Stimulated activated CD4-positive, alpha-beta T cell treated with anti-CD3 and anti-CD28 coated beads, Interleukin-15, amount 100 ng/mL, for 24 hours (primary cell): ENCODE measurements at places on chromosomes 11 and 22.

GRCh38 chr11:12735262-12735661 is 61.0 kb downstream of the TEAD1 start:
- no peak for DNase-seq

DNA sequence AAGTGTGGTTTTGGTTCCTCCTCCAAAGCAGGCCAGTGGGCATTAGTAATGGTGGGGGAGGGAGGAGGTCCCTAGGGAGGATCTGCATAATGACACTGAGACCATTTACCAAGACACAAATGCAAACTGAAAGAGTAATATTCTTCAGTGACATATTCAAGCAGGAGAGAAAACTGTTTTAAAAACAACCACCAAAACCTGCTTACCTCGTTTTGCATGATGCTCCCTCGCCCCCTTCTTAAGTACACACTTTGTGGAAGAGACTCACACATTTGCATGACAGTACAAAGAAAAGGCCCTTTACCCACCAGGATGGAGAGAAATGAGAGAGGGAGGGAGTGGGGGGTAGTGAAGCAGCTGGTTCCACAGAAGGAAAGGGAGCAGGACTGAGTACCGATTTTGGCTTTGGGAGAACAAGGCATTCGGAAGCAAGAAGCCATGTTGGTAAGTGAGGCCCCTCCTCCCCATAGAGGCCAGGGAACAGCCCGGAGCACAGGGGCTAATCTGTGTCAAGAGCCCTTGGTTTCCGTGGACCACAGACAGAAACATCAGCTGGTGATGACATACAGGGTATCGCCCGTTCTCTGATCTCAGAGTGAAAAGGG is 13.0 kb upstream of the OPCML start:
- DNase-seq = no peak

GRCh38 chr11:20854215-20854955 is 185.0 kb downstream of the NELL1 start:
- no peak for DNase-seq

DNA sequence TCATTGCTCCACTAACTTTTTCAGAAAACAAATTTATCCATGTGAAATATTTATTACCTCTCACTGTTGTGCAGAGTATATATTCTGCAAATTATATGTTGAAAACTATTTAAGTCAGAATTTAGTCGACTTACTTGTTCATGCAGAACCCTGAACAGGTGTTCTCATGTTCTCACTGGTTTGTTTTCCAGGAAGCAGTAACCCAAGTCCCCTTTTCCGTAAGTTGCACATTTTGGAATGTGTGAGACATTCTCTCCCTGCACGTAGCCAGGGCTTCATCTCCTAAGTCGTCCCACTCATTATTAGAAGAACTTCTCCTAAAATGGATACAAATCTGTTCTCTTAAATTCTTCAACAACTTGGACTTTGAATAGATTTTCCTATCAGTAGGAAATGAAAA is 524.9 kb downstream of the CNTN5 start:
- DNase-seq = no peak

GRCh38 chr11:1573077-1573902 is 1.2 kb upstream of the DUSP8 start:
- peak; percentile 46 for DNase-seq

DNA sequence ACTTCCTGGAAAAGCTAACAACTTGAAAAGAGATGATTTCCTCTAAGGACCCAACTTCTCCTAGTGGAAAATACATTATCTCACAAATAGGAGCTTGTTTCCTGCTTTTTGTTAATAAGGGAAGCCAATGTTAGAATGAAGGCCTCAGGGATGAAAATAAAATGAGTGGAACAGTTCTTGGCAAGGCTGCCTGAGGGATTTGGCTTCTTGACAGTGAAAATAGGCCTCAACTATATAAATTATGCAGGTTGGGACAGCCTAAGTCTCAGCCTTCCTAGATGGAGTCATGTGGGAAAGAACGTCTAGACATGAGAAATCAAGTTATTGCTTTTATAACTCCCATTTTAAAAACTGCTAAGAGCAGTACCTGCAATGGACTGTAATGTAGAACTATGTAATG is 92.8 kb upstream of the FIBIN start:
- no peak for DNase-seq

DNA sequence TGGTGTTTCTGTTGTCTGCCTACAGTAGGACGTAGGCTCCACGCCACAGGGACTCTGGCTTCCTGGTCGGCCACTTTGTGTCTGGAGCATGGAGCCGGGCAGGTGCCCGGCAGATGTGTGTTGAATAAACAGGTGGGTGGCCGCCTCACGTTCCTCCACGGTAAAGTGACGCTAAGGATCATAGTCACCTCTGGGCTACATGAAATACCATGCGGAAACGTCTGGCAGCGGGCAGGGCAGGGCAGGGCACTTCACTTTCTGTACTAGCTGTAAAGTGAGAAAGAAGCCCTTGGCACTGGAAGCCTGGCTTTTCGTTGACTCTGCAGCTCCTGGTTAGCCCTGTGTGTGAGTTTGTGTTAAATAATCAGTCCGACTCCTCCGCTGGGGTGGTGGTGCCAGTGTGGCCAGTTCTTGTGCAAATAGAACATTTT is 52.4 kb downstream of the MCM5 start:
- DNase-seq = no peak

- no peak for DNase-seq
Measured at GRCh38 chr11:10487002-10487647, 32.1 kb downstream of the AMPD3 start.

GRCh38 chr11:1549338-1550330 is 22.4 kb downstream of the DUSP8 start:
- DNase-seq = no peak

- no peak for DNase-seq
Measured at GRCh38 chr11:65439331-65440181, 17.0 kb downstream of the NEAT1 start.

GRCh38 chr22:41745968-41746367 is 46.7 kb downstream of the MEI1 start:
- DNase-seq = no peak

- DNase-seq = no peak
Measured at GRCh38 chr11:124514131-124514530, 29.3 kb downstream of the OR8B12 start.

DNA sequence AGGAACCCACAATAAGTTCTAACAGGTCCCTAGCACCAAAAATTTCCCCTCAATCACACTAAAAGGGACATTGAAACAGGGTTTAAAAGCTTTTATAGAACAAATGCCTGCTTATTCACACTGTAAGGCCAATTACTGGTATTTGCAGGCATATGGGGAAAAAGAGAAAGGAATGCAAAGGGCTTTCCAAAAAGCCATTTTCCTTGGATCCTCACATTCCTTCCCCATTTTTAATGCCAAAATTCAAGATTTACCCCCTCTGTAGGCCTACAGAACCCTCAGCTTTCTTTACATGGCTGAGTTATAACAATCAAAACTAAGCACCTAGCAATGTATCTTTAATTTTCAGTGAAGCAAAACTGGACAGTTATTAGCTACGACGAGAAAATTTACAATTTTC is 102.0 kb downstream of the SBF2 start:
- DNase-seq = no peak

- no peak for DNase-seq
Measured at GRCh38 chr11:75691804-75692203, 23.0 kb upstream of the MAP6 start.

- DNase-seq = no peak
Measured at GRCh38 chr22:32339190-32340012, 18.3 kb upstream of the RFPL3 start.

DNA sequence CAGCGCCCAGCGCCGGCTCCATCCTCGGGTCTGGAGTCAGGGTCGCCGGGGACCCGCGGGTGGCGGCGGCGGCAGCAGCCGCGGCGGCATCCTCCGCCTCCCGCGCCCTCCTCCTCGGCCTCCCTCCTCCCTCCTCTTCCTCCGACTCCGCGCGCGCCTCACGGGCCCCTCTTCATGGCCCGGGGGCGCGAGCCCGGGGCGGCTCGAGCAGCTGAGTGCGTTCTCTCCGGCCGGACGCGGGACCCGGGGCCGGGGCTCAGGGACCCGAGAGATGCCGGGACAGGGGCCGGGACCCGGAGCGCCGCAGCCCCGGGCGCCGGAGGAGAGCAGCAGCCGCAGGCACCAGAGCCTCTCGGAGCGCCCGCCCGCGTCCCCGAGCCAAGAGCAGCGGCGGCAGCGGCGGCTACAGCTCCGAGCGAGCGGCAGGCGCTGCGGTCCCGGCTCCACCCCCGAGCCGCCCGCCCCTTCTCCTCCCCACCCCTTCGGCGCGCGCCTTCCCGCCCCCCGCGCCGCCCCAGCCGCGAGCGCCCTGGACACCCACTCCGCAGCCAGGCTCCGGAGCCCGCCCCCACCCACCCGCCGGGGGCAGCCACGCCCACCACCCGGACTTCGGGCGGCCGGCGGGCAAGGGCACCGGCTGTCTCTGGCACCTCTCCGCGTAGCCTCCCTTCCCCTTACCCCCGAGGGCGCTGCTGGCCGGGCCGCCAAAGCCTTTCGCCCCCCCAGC is at the start of gene CHST1:
TSS of gene CHST1 (minus strand) at position 417 of the 727 bp plus-strand sequence. CDS start 14,699 bp downstream, outside the sequence.
- peak; percentile 54 for DNase-seq

DNA sequence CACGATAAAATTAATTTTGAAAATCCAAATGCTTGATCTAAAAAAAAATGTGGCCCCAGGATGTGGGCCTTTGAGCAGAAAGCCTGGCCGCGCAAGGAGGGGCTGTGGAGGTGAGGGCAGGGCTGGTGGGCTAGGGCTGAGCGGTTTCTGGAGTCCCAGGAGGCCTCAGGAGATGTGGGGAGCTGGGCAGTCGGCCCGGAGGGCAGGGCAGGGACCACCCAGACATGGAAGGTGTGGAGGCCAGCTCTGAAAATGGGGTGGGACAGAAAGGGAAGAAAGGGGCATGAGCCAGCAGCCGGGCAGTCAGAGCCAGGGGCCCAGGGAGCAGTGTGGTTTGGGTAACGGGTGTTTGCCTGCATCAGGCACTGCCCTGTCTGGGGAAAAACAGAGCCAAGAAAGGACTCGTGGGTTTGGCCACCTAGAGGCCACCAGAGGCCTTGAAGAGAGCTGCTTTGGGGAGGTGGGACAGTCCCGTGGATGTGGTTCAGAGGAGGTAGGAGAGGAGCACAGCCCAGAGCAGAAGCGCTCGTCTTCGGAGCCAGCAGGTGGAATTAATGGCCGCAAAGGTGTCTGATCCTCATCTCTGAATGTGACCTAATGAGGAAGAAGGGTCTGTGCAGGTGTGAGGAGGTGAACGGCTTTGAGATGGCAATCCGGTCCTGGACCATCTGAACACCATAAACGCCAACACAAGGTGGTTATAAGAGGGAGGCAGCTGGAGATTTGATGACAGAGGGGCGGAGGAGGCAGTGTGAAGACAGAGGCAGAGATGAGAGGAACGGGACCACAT is 50.2 kb downstream of the IGF2 start:
- no peak for DNase-seq

DNA sequence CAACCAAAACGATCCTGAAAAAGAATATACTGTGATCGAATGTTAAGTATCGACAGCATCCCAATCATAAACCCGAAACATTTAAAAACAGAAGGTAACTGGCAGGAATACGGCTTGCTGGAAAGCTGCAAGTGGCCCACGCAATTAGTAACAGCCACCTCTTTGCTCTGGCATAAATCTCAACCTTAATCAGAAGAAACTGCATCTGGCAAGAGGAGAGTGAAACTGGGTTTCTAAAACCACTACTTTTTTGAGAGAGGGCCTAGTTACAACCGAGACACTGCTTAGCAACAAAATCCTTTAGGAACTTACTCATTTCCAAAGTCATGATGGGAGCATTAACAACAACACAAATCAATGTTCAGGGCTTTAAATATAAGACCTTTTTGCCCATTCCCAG is 7.9 kb downstream of the NCAPD3 start:
- DNase-seq = no peak

DNA sequence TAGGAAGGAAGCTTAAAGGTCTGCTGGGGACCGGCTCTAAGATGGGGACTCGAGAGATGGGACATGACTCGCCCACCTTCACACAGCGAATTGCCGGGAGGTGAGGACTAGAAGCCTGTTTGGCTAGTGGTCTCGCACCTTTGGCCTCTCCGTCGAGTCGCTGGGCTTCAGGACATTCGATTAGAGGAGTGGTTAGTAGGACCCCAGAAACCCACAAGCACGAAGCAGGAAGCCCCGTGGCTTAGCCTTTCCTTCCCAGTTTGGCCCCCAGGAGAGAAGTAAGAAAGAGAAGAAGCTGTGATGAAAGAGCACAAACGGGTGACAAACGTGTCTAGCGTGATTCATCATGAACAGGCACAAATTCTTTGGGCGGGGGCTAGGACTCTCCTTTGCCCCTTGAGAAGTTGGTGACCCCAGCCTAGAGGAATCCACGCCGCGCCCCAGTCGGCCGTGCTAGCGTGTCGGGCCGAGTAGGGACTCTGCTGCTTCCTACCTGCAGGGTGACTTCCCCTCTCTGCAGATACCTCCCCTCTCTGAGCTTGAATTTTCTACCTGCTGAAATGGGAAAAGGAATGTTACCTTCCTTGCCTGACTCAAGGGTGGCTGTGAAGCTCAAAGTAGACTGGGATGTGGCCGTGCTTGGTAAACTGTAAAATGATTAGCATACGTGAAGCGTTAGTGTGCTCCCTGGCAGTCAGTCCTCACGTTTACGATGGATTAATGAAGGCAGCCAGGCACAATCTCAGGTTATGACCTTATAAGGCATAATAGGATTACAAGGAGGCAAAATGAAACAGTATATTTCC is 1.1 kb upstream of the ADM start:
- DNase-seq = peak; percentile 37

GRCh38 chr11:119107538-119108145 is 498 bp downstream of the C2CD2L start:
- DNase-seq = peak; percentile 28

GRCh38 chr11:124463990-124464389 is 18.5 kb upstream of the OR8B8 start:
- no peak for DNase-seq

- DNase-seq = peak; percentile 60
Measured at GRCh38 chr11:65427691-65428577, 5.3 kb downstream of the NEAT1 start.

DNA sequence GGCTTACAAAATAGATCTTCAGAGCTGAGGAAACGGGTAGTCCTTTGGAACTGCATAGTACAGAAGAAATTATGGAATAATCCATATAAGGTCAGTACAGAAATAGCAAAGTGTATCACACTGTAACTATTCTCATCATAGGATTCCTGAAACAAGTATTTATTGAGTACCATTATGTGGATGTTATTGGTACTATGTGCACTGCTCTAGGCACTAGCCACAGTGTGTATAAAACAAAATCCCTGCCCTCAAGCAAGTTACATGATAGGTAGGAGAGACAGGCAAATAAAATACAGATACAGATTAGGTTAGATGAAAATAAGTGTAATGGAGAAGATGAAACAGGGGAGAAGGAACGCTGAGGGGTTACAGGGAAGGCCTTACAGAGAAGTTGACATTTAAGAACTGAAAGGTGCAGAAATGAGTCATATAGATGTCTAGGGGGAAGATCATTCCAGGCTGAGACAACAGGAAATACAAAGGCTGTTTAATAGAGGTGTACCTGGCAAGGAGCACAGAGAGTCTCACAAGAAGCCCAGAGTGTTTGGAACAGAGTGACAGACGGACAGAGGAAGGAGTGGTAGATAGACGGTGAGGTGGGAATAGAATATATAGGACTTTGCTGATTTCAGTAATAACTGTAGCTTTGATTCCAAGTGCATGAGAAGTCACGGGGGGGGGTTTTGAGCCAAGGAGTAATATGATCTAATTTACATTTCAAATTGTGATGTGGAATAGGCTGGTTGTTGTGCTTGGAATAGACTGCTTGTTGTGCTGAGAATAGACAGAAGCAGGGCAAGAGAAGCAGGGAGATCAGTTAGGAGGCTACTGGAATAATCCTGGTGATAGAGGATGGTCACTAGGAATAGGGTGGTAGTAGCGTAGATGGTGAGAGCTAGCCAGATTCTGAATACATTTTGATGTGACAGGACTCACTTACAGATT is 13.7 kb downstream of the RNF141 start:
- DNase-seq = no peak

- DNase-seq = no peak
Measured at GRCh38 chr11:63890368-63890767, 26.6 kb downstream of the RCOR2 start.

GRCh38 chr11:33713151-33713855 is 12.7 kb upstream of the C11orf91 start:
- DNase-seq = no peak
